Right ventricle myocardium superior (tissue), 1 donor: ENCODE measurements at places on chromosomes 6 and 20.

DNA sequence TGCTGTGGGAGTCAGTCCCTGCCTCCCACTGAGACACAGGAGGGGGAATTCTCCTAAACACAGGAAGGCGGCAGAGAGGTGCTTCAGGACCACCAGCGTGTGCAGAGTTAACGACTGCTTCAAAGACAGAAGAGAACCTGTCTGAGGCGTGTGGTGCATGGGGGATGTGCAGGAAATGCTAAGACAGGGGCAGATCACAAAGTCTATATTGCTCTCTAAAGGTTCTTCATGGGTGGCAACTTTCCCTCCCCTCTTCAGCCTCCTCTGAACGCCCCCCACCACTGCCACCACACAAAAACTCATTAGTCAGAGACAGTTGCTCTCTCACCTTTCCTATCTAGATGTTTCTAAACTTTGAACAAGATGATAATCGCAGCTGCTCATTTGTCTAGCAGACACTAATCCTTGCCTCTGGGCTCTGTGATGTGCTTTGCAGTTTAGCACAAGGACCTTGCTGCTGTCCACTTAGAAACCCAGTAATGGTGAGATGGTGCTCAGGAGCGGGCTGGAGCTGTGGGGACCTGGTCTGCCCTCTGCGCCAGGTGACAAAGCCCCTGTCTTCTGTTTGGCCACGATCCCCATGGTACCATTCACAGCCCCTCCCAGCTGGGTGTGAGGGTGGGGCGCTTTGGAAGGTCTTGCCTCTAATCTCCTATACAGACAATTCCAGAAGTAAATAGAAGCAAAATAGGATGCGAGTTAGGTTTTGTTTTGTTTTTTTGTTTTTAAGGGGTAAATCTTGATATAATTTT is 219.6 kb downstream of the NRN1 start:
- no peak for DNase-seq

- DNase-seq = no peak
Measured at GRCh38 chr6:44079672-44080071, 47.6 kb downstream of the MRPL14 start.

GRCh38 chr20:7608250-7608649 is 332.0 kb downstream of the HAO1 start:
- no peak for DNase-seq

GRCh38 chr6:161598896-161599295 is 325.0 kb upstream of the AGPAT4 start:
- DNase-seq = no peak

DNA sequence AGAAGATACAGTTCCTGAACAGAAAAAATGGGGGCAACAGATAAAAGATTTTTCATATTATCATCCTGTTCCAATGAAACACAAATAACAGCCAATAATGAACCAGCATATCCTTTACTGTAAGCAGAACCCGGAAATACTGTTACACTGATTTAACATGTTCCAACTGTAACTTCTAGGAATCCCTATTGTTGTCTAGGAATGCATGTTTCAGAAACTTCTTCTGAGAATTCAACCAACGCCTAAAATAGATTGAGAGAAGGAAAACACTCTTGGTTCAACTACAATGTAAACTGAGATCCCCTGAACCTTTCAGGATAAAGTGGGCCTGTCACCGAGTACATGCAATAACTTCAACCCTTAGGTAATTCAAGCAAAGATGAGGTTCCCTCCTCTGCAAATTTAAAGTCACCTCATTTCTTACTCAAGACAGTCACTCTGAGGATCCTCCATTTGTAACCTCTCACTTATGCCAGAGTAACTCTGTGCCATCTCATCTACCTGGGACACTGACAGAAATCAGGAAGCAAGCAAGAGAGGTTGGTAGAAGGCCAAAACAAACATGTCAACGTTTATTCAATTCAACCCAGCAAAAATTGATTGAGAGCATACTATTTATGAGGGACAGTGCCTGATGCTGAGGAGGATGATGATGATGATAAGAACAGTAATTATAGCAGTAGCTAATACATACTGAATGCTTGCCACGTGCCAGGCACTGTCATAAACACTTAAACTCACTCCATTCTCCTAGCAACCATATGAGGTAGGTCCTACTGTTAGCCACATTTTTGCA is 14.1 kb downstream of the UBE3D start:
- DNase-seq = no peak

DNA sequence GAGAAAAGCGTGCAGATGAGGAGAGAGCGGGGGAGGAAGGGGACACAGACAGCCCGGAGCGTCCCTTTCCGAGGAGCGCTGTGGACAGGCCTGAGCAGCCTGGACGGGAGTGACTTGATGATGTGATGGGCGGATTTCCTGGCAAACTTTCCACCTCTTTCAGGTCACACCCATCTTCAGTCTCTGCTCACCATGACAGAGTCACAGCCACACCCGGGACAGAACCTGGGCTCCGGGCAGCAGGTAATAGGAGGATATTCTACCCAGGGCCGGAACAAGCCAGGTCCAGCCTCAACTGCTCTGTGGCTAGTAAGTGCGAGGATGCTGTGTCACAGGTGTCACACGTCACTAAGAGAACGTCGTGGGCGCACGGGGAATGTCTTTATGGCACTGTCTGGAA is 84.3 kb downstream of the THBS2 start:
- no peak for DNase-seq

DNA sequence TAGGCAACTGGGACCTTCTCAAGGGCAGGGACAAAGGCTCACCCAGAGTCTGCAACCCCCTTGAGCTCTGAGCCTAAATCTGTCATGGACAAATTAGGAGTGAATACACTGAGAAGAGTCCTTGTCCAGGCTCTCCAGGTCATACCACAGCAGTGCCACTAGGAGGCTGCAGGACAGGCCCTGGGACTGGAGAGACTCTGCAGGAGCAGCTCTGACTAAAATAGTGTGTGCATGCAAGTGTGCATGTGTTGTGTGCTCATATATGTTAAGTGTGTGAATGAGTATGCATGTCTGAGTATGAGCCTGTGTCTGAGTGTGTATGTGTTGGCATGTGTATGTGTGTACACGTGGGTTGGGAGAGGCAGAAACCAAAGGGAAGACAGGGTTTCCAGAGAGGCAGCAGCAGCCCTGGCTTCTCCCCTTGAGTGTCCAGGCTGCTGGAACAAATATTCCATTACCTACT is 27.1 kb downstream of the MRPL14 start:
- no peak for DNase-seq

DNA sequence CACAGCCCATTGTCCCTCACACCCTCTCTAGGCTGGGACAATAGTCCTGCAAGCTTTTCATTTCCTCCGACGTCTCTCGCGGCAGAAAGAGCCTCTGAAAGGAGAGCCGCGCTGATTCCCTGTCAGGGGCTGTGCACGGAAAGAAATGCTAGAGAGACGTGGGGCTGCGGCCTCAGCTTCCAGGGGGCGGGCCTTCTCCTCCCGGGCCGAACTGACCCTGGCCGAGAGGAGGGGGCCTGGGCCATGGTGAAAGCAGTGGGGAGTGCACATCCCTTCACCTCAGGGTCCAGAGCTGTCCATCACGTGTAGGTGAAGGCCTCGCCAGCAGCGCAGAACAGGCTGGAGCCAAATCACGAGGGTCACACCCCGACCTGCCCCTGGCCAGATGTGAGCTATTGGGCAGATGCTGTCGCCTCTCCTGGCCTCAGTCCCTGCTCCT is 220.4 kb downstream of the TAF4 start:
- no peak for DNase-seq

- DNase-seq = no peak
Measured at GRCh38 chr20:56511926-56512325, 12.6 kb upstream of the FAM209A start.

GRCh38 chr20:53370345-53370961 is 223.2 kb downstream of the ZNF217 start:
- DNase-seq = no peak

DNA sequence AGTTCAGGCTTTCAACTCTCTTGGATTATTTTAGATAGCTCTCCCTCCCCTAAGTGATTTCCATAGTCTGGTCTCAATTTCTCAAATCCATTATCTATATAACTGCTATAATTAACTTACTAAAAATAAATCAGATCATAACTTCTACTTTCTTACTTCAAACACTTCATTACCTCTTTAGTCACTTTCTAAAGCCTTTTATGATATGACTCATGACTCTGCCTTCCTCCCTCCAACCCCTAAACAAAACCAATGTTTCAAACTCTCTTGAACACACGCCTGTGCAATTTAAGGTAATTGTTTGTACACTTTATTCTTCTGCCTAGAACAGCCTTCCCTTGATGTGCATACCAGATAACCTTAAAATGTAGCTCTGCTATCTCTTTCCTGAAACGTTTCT is 100.5 kb downstream of the LMBRD1 start:
- DNase-seq = no peak

GRCh38 chr6:19655744-19656143 is 181.4 kb upstream of the ID4 start:
- DNase-seq = no peak

GRCh38 chr20:663315-664090 is 10.5 kb upstream of the SRXN1 start:
- DNase-seq = peak; percentile 47

DNA sequence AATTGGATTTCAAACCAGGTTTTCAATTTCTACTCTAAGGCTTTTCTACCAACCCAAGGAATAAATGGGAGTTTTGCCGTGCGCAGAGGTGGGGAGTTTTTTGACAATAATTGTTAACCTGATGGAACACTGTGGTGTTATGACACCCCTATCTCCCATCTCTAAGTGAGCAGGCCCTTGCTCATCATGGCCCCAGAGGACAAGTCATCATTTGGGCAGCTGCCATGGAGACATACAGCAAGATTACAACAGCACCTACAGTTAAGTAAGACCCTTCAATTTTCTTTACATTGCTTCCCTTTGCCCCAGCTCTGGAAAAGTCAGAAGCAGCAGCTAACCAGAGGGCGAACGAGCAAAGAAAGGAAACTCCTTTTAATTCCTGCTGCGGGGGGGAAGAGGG is 54.3 kb downstream of the ADGRF5 start:
- no peak for DNase-seq

- DNase-seq = no peak
Measured at GRCh38 chr6:75291331-75291730, 6.7 kb upstream of the TMEM30A start.

DNA sequence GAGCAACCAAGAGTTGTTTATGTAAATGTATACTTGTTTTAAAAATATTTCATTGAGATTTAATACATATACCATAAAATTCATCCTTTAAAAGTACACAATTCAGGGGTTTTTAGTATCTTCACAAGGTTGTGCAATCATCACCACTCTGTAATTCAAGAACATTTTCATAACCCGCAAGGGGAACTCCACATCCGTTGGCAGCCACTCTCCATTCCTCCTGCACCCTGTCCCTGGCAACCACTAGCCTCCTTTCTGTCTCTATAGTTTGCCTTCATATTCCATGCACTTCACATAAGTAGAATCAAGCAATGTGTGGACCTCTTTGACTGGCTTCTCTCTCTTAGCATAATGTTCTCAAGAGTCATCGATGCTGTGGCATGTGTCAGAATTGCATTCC is 104.2 kb upstream of the PDE10A start:
- DNase-seq = no peak

DNA sequence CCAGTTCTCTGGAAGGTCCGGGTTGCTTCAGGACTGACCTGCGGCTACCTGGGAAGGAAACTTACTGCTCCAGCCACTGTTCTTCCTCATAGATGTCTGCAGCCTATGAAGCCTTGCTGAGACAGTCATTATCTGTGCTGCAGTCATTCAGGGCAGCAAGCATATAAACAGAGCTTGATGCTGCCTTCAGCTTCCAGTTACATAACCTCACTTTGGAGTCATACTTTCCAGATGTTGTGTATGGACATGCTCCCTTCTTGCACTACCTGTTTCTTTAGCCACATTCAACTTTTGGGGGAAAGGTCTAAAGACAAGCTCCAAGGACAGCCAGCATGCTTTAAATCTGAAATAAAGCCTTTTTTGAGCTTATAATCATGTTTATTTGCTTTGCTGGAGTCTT is 98.1 kb downstream of the SLC24A3 start:
- no peak for DNase-seq

- no peak for DNase-seq
Measured at GRCh38 chr6:11362564-11362963, 130.1 kb upstream of the NEDD9 start.

DNA sequence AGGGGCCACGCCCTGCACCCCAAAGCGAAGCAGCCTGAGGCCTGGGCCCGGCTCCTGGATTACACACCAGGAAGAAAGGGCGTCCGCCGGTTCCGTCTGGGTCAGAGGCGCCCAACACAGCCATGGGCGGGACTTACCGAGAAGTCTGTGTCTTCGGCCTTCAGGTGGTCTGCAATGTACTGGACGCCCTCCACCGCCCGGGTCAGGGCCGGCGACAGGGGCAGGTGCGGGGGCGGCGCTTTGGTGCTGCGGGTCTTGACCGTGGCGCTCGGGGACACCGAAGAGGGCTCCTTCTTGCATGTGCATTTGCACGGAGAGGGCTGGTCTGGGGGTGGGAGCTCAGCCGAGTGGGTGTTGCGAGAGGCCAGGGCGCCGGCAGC is 11.6 kb downstream of the CHRNA4 start:
- DNase-seq = no peak
